Uterine smooth muscle cell (primary cell): ENCODE measurements at places on chromosomes 11 and 22. TPM values are rescaled to one million over a fixed set of nuclear protein-coding genes. Genes with fewer than 3 reads are reported as not detected.

The TRIM6 gene
- 6.5 and 12.2 TPM in 2 replicates for total RNA-seq

The DDI1 gene
- not detected in 2 replicates for total RNA-seq

The OR8B12 gene
- not detected in 2 replicates for total RNA-seq

The TSSK2 gene
- total RNA-seq: not detected in 2 replicates

The CHRDL2 gene
- total RNA-seq: not detected in 2 replicates

The MRGPRE gene
- not detected in 2 replicates for total RNA-seq

The SYT13 gene
- total RNA-seq: not detected in 2 replicates

The PNPLA5 gene
- under 0.01 TPM in 1 of 2 replicates, not detected in the other for total RNA-seq

The CSNK2A3 gene
- 1.1 and 2.2 TPM in 2 replicates for total RNA-seq

The TMPRSS13 gene
- total RNA-seq: under 0.01 TPM in 1 of 2 replicates, not detected in the other

The MS4A6A gene
- total RNA-seq: not detected in 2 replicates

The HEPHL1 gene
- total RNA-seq: 0.11 TPM in 1 of 2 replicates, not detected in the other

The SYT8 gene
- not detected in 2 replicates for total RNA-seq

The PIWIL4 gene
- total RNA-seq: 1.4 and 1.7 TPM in 2 replicates

The FAM83F gene
- total RNA-seq: under 0.01 TPM in 1 of 2 replicates, not detected in the other
